ENCODE measurements at places on chromosomes 2 and 18.

DNA sequence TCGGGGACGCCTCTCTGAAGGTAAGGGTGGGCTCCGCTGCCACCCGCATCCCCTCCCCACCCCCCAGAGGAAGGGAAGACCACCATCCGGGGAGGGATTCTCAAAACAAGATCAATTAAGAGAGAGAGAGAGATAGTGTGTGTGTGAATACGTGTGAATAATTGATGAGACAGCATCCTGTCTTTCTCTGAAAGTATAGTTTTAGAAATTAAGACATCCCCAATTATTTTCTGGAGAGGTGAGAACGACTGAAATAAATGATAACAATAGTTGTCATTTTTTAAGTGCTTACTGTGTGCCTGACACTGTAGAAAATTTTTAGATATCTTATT, 751 bp downstream of the IL18R1 start:
- DNase-seq = no peak

DNA sequence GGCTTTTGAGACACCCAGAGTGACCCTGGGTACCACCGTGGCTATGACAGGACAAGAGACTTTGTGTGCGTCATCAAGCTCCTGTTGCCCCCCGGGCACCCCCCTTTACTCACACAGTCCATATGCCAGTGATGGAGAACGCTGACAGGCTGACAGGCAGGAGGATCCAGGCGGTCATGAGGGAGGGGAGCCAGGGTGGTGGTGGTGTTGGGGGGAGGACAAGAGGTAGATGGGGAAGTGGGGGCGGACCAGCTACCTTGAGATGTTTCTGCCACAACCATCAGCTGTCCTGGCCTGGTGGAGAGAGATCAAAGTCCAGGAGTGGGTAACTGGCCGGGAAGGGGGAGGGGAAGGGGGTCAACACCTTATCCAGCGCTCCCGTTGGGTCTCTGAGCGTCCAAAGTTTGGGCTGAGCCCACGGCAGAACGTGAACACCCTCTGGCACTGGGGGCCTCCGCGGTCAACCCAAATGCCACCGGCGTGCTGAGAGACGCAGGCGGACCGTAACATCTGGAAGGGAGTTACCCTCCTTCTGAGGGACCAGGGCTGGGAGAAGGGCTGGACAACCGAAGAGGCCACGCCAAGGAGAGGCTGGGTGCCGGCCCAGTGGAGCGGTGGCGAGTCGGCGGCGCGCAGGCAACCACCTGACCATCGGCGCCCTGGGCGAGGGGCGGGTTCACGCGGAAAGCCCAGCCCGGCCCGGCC, 575 bp downstream of the TMEM150A start:
- no peak for DNase-seq

- no peak for DNase-seq
These were observed 371.9 kb downstream of the IRS1 start for GRCh38 chr2:226427538-226428307.

DNA sequence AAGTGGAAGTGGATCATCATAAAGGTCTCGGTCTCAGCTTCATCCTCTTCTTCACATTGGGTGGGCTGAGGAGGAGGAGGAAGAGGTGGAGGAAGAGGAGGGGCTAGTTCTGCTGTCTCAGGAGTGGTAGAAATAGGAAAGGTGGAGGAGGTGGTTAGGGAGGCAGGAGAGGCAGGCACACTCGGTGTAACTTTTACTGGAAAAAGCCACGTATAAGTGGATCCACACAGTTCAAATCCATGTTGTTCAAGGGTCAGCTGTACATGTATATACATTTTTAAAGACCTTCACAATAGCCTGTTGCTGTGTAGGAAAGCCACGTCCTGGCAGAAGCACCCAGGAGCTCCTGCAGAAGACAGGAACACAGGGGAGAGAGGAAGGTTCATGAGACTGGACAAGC, 110.3 kb upstream of the RAB12 start:
- DNase-seq = no peak

- DNase-seq = no peak
These were observed 113.2 kb upstream of the ALPP start for GRCh38 chr2:232265329-232265728.

DNA sequence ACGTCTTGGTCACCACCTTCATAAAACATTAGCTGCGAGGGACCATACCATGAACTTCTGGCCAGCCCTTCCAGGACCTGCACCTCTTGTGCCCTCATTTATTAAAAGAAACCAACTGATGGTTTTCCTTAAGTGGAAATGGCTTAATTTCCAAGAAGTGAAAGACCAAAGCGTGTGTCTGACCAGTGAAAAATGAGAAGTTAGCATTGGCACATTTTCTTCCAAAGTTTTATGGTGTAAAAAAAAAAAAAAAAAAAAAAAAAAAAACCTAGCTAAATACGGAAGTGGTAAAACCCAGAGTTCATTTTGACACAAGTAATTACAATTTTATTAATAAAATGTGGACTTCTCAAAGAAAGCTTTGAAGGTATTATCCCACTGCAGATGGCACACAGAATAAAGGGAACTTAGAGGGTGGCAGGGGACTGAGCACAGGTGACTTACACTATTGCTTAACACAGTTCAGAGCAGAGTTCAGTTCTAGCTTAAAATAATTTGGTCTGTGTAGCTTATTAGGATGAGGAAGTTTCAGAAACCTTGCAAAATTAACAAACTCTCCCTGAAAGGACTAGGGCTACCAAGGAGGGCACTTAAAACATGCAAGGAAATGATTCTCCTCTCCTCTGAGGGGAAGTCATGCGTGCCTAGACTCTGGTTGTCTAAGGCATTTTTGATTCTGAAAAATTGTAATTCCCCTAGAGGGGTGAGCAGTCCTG, 42.2 kb upstream of the EPG5 start:
- DNase-seq = no peak

DNA sequence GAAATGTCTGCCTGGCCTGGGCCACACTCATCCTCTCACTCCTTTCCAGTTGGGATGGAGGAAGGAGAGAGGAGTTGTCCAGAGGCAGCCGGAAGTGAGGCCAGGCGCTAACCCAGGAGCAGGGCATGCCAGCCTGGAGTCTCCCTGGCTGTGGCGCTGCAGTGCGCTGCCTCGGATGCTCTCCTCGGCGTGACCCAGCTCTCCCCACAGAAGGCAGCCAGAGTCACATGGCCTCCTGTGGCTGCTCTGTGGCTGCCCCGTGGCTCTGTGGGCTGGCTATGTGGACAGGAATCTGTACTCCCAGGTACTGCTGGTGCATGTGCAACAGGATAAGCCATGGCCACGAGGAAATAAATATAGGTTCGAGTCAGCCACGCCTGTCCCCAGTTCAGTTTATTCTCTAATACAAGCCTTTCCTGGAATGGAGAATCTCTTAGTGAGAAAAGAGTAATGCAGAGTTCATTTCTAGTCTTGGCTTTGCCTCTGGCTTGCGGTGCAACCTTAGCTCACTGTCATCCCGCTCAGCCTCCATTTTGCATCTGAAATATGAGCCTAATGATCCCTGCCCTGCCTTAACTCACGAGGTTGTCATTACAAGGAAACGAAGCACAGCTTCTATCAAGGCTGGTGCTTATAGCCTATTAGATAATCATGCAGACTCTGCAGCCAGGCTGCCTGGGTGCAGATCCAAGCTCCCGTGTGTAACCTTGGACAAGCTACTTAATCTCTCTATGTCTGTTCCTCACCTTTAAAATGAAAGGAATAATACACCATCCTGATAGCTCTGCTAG, 106.3 kb downstream of the ANTXR1 start:
- DNase-seq = no peak

DNA sequence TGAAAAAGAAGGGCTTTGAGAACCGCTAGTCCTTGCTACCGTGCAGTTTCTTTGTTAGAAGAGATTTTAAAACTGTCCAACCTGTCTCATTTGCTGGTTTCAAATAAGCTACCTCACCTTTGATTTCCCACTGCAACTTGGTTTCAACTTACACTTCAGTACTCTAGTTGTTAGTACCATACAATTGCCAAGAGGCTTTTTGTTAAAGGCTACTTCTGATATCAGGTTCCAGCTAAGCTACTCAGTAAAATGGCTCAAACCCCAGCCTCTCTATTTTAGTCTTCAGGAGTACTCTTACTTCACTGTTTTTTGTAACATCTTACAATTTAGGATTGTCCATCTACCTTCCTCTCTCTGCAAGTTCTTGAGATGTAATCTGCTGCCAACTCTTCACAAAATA, 91.6 kb downstream of the INO80D start:
- DNase-seq = no peak

DNA sequence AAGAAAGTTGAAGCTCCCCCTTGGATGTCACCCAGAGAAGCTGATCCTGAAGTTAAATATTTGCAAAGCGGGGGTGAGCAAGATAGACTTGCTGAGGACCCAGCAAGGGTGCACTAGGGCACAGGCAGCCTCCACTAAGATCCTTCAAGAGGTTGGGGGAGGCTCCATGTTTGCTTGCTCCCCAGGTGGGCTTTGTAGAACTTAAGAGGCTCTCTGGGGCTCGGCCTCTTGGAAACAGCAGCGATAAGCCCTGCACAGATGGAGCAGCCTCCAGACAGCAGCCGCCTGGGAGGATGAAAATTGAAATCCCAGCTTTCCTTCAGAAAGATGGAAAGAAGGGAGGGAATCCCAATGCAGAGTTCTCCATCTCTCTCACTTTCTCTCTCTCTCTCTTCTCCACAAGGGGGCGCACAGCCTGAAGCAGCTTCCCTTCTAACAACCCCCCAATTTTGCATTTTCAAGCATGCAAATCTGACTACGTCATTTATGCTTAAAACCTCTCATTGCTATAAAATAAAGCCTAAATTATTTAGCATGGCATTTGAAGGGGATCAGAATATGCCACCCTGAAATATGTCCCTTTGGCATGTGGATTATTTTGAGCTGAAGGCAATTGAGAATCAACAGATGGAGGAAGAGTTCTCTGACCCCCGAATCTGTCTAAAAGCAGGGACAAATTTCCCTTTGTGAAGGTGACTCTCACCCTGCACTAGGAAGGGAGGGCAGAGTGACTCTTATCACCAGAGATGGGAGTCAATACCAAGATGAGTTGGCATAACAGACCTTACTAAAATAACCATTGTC, 185.7 kb upstream of the KLHL29 start:
- no peak for DNase-seq

DNA sequence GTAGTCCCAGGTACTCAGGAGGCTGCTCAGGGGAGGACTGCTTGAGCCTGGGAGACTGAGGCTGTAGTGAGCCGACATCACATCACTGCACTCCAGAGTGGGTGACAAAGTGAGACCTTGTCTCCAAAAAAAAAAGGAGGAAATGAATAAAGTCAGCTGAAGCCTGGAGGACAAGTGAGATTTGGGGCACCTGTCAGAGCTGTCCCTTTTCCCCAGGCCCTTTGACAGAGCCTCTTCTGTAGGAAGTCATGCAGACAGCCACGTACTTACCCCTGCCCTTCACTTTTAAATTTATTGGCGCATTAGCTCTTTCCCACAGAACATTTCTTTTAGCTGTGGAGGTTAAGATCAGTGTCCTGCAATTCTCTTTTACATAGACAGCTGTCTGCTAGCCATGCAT, 151.0 kb upstream of the DNMT3A start:
- no peak for DNase-seq

GRCh38 chr2:42051543-42052235, 3.9 kb downstream of the PKDCC start:
- DNase-seq = no peak

DNA sequence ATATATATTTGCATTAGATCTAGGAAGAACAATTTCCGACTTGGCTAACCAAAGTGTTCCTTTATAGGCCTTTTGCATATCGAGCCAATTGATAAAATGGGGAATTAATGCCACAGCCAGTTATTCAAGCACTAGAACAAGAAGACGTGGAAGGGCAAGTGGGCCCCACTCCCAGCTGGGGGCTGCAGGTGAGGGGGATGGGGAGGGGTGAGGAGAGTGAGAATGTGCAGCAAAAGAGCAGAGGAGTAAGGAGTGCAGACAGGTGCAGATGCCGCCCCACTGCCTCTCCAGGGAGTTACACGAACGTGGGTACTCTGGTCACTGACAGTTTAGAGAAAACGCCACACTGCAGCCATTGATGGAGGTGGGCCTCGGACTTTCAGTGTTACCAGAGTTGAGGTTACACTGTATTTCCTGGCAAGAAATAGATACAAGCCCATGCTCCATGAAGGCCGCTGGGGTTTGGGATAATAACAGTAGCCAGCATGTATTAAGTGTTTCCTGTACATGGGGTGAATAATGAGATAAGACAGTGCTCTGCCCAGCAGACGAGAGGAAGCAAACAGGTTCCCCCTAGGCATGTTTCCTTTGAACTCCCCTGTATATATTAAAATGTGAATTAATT, 40.9 kb downstream of the GORASP2 start:
- no peak for DNase-seq

GRCh38 chr2:95061601-95062183, 36.2 kb downstream of the MAL start:
- no peak for DNase-seq

DNA sequence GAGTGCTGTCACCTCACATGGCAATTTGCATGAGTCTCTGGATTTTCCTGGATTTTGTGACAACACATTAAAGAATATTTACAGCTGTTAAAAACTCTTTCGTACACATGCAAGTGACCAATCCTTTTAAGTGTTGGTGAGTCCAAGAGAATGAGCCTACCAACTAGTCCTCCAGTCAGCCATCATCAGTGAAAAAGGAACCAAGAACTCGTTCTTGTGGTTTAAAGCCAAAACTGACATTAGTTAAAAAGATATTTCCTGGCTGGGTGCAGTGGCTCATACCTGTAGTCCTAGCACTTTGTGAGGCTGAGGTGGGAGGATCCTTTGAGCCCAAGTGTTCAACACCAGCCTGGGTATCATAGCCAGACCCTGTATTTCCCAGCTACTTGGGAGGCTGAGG, 215.4 kb upstream of the ITGA4 start:
- no peak for DNase-seq

GRCh38 chr18:5431836-5432575, 111.8 kb downstream of the EPB41L3 start:
- DNase-seq = no peak

- DNase-seq = no peak
These were observed 313.0 kb downstream of the ARHGAP15 start for GRCh38 chr2:143442193-143442592.

DNA sequence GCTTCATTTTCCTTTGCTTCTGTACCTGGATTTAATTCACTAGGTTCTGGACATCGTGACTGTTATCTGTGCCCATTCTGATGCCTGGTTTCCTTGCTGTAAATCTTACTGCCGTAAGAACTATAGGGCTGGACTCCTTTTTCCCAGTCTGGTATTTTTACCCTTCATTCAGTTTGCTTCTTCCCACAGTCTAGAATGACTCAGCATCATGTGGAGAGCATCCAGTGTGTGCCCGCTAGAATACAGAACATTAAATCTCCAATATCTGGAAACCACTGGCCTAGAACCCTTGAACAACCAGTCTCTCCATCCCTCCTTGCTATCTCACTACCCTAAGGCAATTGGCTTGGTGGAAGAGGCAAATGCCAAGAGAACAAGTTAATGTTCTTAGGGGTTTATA, 1075.4 kb upstream of the ZEB2 start:
- DNase-seq = no peak

- no peak for DNase-seq
These were observed 5.3 kb downstream of the CERS6 start for GRCh38 chr2:168461178-168461941.

- no peak for DNase-seq
These were observed 124.8 kb downstream of the PHLPP1 start for GRCh38 chr18:62839874-62840713.

- no peak for DNase-seq
These were observed 37.5 kb downstream of the ACVR1 start for GRCh38 chr2:157838442-157839161.

GRCh38 chr2:227219312-227220105, 55.1 kb downstream of the COL4A3 start:
- no peak for DNase-seq

GRCh38 chr18:80159713-80160636, 50.9 kb downstream of the ADNP2 start:
- DNase-seq = no peak

Data from stimulated activated CD8-positive, alpha-beta memory T cell treated with anti-CD3 and anti-CD28 coated beads, Interleukin-12 subunit alpha, Interleukin-12 subunit beta, amount 100 ng/mL, for 4 hours (primary cell).